Fibroblast of skin of back (primary cell): ENCODE measurements at places on chromosomes 7 and 10.

GRCh38 chr10:99551158-99551557, 18.4 kb downstream of the NKX2-3 start:
- no peak for DNase-seq

- DNase-seq, result peak; percentile 47
Observed at GRCh38 chr10:6114805-6115341, 26.0 kb downstream of the RBM17 start.

- no peak for DNase-seq
Observed at GRCh38 chr10:71606257-71607081, 113.1 kb downstream of the C10orf105 start.

GRCh38 chr10:43816351-43817321, 168.0 kb upstream of the ZNF32 start:
- peak; percentile 92 for DNase-seq

GRCh38 chr10:129272866-129273650, 194.0 kb upstream of the MGMT start:
- no peak for DNase-seq

DNA sequence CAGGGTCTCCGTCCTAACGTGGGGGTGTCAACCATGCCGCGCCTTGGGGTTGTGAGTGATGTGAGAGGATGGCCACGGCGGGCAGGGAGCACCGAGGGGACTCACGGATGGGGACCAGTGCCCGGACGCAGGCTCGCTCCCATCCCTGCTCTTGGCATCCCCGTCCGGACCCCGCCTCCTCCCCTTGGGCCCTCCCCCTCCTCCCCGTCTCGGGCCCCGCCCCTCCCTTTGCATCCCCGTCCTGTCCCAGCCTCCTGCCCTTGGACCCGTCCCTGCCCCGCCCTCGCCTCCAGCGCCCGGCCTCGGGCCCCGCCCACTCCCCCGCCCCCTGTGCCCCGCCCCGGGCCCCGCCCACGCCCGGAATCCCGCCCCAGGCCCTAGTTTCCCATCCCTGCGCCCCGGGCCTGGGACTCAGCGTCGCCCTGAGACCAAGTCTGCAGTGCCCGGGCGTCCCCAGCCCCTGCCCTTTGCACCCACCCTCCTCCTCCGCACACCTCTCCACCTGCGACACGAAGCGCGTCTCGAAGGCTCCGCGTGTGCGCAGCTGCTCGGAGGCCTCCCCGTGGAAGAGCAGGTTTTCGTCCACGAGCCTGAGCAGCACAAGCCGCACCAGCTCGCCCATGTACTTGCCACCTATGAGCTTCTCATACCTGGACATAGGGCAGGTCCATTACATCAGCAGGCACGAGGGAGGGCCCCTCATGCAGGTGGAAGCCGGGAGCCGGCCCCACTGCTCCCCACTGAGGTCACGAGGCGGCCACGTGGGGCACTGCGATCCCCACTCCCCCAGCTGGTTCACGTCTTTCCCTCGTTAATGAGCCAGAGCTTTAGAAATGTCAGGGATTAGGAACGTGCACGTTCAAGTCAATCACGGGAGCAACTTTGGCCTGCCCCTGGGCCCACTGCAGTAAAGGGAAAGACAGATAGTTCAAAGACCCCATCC, 5.1 kb upstream of the MYL7 start:
- DNase-seq, result peak; percentile 74

DNA sequence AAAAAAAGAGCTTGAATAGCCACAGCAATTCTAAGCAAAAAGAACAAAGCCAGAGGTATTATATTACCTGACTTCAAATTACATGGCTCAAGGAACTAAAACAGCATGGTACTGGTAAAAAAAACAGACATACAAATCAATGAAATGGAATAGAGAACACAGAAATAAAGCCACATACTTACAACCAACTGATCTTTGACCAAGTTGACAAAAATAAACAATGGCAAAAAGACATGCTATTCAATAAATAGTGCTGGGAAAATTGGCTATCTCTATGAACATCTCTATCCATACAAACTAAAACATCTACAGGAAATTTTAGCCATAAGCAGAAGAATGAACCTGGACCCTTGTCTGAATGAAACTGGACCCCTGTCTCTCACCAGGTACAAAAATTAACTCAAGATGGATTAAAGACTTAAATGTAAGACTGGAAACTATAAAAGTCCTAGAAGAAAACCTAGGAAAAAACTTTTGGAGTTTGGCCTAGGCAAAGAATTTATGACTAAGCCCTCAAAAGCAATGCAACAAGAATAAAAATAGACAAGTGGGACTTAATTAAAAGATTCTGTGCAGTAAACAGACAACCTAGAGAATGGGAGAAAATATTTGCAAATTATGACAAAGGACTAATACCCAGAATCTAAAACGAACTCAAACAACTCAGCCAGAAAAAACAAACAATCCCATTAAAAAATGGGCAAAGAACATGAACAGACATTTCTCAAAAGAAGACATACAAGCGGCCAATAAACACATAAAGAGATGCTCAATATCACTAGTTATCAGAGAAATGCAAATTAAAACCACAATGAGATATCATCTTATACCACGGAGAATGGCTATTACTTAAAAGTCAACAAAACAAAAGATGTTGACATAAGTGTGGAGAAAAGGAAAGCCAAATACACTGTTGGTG, 72.8 kb upstream of the DDC start:
- no peak for DNase-seq

GRCh38 chr10:18486438-18486837, 164.9 kb downstream of the NSUN6 start:
- DNase-seq, result no peak

- DNase-seq, result no peak
Observed at GRCh38 chr7:120475994-120476393, 203.0 kb downstream of the KCND2 start.
